ENCODE measurements at places on chromosomes 3 and 15.

DNA sequence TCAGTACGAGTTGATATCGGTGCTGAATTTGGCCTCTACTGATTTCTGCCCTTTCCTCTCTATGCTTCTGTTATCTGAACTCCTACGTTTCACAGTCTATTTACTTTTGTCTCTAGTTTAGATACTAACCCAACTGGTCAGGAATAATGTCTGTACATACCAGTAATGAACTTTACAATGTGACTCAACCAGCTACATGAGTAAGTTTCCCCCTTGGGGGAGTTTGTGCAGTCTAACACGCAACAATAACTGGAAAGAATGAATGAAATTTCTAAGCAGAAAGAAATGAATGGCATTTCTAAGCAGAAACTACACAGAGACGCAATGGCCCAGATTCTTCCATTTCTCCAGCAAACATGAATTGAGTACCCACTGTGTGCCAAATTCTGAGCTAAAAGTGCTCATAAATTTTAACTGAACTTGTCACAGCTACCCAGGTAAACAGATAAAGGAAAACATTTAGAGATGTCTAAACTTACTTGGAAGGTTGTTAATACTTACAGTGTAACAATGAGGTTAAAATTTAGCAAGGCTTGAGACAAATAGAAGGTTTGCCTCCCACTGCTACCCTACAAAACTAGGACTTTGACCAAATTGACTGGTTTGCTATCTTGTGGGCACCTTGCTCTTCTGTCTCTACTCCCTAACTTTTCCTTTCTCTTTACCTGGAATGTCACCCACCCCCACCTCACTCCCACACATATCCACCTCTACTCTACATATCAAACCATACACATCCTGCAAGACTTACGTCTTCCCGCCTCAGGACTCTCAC is 11.6 kb downstream of the UPK1B start:
- no peak for DNase-seq

GRCh38 chr3:182139627-182140357 is 428.1 kb downstream of the SOX2 start:
- DNase-seq: no peak

DNA sequence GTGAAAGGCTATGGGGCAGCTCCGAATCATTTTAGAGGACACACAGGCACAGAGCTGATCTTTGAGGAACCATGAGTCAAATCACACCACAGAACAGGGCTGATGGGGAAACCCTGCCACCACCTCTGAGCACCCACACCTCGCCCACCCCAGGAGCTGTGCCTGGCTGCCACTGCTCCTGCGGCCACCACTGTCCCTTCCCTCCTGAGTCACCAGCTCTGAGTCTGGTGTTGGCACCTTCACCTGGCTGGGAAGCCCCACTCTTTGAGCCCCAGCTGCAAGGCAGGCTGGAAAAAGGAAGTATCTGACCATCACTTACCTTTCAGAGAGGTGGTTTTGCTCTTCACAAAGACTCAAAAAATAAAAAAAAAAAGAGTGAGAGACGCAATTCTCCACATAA is 63.6 kb upstream of the MEF2A start:
- DNase-seq: peak; percentile 70

GRCh38 chr15:72146221-72146620 is 28.0 kb downstream of the SENP8 start:
- DNase-seq: no peak

GRCh38 chr3:141669434-141669833 is 68.7 kb upstream of the RNF7 start:
- DNase-seq: no peak

DNA sequence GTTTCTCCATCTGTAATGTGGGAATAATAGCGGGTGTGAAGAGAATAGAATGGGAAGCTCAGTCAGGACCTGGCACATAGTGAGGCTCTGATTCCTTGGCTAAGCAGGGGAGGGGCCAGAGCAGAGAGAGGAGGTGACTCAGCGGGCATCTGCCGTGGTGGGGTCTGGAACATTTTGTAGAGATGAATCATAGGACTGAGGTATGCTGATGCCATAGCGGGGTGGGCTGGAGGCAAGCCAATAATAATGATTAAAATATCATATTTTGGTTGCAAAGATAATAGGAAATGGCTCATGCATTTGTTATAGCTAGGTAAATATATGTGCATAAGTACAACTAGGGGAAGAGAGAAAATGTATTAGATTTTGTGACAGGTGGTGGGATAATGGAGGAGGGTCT is 11.2 kb downstream of the TGM4 start:
- DNase-seq: no peak

DNA sequence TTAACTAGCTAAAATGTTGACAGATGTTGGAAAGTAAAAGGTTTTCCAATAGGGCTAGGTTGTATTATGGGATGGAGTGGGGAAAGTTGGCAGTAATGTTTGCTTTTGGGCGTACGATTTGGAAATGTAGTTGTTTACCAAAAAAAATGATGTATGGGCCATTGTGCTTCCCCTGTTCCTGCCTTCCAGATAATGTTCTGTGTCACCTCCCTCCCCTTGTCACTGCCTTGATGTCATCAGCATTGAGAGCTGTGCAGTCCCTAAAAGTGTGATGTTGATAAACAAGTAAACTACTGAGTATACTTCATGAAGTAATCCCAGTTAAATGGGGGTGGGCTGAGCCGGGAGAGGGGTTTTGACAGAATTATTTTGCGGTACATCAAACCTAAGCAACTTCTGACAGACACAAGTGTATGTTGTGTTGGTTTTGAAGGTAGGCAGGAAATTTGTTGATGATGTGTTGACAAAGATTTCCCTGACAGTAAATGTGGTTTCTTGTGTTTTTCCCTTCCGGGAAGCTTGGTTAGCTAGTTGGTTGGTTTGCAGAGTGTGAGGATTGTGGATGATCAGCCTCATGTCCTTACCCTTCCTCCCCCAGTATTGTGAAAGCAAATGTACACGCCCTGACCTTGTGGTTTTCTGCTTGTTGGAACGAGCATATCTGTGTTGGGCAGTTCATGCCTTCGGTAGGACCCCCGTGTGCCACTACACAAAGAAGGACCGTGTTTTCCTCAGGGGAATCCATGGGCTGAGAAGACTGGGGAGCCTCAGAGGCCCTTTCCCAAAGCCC is 87.3 kb downstream of the PGPEP1L start:
- no peak for DNase-seq

GRCh38 chr15:73323956-73324355 is 44.8 kb downstream of the HCN4 start:
- DNase-seq: no peak

Data from activated T-cell treated with anti-CD3 and anti-CD28 coated beads, Interleukin-2, amount 50 U/mL, for 48 hours (primary cell).